ENCODE measurements at places on chromosomes 2 and 18.

DNA sequence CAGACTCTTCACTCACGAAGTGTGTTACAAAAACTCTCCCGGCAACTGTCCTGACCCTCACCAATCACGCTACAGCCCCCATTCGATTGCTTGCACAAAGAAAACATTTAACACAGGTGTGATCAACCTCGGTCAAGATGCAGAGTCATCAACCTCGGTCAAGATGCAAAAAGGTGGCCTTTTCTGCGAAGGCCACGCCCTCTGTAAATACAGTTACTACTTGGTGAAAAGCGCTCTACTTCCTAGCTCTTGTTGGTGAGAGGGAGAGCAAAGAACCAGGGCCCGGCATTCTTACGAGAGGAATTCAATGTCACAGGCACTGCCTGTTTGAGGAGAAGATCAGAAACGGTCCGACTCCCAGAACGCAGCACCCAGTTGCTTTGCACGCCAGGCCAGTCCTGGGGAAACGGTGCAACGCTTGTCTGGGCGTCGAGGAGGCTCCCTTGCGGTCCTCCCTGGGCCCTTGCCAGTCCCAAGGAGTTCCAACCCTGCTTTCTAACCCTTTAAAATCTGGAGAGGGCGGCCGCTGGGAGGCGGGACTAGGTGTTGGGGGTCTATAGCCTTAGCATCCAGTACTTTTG lies 1.9 kb downstream of the PIEZO2 start:
- DNase-seq: no peak

DNA sequence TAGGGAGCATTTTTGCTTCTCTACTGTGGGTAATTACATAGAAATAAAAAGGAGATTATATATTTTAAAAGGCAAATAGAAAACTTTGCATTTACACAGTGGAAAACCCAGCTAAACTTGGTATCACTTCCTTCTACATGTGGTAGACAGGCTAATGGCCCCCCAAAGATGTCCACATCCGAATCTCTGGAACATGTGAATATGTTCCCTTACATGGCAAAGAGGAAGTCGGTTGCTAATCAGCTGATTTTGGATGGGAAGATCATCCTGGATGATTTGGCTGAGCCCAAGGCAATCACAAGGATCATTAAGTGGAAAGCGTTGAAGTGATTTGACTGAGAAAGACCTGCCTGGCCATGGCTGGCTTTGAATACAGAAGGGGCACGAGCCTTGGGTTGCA lies 26.2 kb downstream of the CREG2 start:
- DNase-seq: no peak

GRCh38 chr18:31617031-31617717 lies 25.5 kb downstream of the TTR start:
- DNase-seq: no peak

DNA sequence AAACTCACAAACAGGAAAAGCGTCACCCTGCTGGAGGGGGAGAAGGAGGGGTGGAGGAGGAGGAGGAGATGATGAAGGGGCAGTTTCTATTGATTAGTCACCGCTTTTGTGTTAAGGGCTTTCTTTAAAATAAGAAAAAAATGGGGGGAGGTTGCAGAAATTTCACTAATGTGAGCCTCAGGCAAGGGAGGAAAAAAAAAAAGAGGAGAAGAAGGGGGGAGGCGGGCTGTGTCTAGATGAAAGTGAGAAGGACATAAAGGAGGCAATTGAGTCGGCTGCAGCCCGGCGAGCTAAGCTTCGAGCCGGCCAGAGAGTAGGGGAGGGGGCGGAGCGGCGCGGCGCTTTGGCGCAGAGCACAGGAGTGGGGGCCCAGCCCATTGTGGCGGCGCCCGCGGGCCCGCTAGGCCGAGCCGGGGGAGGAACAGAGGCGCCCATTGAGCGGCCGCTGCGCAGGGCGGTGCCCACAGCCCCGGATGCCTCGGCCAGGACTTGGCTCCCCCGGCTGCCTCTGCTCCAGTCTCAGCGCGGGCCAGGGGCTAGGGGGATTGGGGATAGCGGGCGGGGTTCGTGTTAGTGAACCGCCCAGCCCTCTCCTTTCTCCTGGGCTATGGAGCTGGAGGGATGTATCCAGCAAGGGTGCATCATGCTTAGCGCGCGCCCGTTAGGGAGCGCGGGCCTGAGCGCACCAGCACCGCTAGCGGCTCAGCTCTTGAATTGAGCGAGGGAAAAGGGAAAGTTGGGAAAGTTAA lies 7.9 kb downstream of the PAX3 start:
- peak; percentile 64 for DNase-seq

- DNase-seq: no peak
Observed at GRCh38 chr2:144426981-144427479, 92.9 kb downstream of the ZEB2 start.

DNA sequence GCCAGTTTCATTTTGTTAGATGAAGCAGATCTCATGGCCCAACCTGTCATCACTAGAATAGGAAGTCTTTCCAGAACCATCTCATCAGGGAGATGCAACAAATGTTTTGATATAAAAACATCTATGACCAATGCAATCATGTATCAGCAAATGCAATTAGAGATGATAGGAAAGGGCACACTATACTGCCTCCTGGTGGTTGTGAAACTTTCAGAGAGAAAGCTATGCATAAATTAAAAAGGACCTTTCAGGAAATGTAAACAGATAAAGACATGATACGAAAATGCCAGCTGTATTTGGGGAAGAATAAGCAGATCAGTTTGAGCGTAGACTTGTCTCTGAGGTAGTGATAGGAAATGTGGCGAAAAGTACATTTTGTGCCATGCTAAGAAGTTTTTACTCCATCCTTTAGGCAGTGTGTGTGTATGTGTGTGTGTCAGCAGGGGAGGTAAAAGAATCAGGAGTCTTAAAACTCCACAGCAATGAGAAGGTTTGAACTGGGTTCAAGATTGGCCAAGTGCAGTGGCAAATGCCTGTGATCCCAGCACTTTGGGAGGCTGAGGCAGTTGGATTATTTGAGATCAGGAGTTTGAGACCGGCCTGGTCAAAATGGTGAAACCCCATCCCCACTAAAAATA lies 479.3 kb downstream of the CPS1 start:
- peak; percentile 44 for DNase-seq

- no peak for DNase-seq
Observed at GRCh38 chr2:86323273-86324021, 14.0 kb downstream of the REEP1 start.

- DNase-seq: no peak
Observed at GRCh38 chr2:178418426-178418825, 32.5 kb downstream of the PRKRA start.

DNA sequence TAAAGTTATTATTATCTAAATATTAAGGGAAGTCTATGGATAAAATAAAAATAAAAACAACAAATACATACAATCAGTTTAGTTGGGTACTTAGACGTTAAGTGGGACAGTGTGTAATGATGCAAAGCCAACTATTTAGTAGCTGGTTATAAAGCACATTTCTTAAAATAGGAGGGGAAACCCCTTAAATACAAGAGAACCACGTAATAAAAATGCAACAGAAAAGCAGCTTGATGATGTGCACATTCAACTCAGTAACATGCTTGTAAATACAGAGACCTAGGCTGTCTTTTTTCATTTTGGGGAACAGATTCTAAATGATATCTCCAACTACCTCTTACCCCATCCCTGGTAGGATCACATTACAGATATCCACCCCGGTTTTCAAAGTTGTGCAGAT lies 134.3 kb upstream of the AQP4 start:
- no peak for DNase-seq

GRCh38 chr18:36187826-36188721 lies 777 bp downstream of the MOCOS start:
- no peak for DNase-seq

DNA sequence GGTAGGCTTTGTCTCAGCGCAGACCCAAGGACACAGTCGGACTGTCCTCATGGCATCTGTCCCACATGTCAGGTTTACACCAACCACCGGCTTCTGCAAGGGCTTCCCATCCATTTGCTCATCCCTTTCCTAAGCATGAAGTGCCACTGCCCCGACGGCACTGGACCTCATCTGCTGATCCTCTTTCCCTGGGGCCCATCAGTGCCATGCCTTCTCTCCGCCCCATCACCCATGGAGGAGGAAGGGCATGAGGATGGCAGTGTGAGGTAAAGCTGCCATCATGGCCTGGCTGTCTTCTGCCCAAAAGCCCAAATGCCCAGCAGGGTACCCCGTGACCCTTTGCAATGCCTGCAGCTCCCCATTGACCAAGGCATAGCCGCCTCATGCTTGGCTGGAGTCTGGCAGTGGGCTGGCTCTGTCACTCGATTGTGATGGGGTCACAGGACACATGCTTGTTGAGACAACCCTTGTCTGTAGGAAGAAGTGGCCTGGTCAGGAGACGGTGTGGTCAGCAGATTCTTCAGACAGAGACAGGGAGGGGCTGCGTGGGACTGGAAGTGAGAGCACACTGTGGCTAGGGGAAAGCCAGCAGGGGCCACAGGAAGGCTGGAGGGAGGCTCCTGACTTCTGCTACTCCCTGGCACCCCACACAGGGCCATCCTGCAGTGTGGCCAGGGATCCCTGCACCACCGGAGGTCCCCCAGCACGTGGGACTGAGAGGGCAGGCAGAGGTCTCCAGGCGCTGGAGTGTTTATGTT lies 493.7 kb upstream of the HS6ST1 start:
- DNase-seq: peak; percentile 16

- no peak for DNase-seq
Observed at GRCh38 chr18:55510809-55511208, 77.2 kb downstream of the TCF4 start.

DNA sequence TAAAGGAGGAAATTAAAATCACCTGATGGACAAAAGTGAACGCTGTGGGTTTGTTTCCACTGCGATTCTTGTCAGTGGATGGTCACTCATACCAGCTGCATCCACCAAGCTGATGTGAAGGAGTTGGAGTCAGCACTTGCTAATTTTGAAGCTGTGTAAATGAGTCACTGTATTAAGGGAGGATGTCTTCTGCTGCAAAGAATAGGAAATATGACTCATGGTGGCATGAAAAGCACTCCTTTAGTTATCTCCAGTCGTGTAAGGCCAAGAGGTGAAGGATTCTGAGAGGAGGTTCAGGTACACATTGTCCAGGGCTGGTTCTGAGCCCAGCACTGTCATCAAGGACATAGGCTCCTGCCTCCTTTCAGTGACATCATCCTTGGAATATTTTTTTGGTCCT lies 71.7 kb upstream of the SKOR2 start:
- no peak for DNase-seq

DNA sequence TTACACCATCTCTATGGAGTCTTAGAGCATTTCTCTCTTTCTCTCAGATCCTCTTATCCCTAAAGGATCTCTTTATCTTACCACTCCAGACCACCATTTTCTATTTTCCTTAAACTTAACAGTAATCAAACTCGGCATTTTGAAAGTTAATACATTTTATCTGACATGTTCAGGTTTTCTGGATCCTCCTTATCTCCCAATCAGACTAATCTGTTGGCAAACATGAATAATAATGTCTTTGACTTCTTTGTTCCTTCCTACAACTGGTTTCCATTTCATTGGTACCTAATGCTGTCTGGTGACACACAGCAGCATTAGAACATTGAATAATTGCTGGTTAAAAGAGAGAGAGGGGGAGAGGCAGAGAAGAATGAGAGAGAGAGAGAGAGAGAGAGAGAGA lies 932.1 kb upstream of the FSHR start:
- no peak for DNase-seq

DNA sequence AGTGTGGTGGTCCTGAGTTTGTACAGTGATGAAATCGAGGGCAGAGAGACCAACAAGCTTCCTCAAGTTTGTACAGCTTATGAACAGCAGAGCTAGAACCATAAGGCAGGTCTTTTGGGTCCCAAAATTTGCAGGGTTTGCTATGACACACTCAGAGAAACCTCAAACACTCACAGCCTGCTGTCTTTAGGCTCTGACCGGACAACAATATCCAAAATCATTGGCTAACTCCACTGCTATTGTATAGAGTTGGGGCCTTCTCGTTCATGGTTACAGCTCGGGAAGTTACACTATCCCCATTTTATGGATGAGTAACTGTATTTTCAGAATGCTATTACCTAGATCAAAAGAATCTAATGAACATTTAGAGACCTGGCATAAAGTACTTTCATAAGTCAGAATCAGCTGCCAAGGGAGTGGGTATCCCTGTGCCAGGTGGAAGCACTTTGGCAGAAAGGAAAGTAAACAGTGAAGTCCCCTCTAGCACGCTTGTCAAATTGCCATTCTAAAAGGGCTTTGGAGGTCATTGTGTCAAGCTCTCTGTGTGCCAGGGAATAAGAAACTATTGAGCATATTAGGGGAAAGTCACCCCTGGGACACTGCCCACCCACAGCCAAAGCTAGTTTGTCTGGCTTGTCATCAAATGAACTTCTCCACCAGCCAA lies 331.8 kb downstream of the ALK start:
- no peak for DNase-seq

GRCh38 chr2:134782792-134783191 lies 55.6 kb upstream of the ACMSD start:
- no peak for DNase-seq

GRCh38 chr18:76005632-76006208 lies 489.3 kb downstream of the ZNF516 start:
- no peak for DNase-seq

GRCh38 chr2:238241970-238242369 lies 2.1 kb upstream of the HES6 start:
- DNase-seq: no peak

- DNase-seq: no peak
Observed at GRCh38 chr2:94923196-94923595, 52.0 kb downstream of the TEKT4 start.

DNA sequence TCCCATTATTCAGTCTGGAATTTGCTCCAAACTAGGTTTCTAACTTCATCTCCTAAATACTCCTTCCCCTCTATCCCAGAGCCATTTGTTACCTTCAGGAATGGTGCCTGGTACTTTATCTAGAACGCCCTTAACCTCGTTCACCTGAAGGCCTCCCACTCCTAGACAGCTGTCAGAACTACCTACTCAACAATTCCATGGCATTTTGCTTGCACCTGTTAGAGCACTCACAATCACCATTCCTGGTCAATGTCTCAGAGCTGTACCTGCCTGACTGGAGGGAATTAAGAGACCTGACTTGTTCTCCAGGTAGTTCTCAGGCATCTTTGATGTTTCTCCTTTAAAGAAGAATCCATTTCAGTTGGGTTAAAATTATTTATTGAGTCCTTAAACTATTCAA lies 88.9 kb downstream of the GAREM1 start:
- DNase-seq: no peak

GRCh38 chr2:159497847-159498246 lies 118.5 kb downstream of the BAZ2B start:
- no peak for DNase-seq

GRCh38 chr2:178241844-178242551 lies 47.7 kb downstream of the OSBPL6 start:
- peak; percentile 64 for DNase-seq

GRCh38 chr18:34709104-34709503 lies 994 bp upstream of the DTNA start:
- DNase-seq: no peak

DNA sequence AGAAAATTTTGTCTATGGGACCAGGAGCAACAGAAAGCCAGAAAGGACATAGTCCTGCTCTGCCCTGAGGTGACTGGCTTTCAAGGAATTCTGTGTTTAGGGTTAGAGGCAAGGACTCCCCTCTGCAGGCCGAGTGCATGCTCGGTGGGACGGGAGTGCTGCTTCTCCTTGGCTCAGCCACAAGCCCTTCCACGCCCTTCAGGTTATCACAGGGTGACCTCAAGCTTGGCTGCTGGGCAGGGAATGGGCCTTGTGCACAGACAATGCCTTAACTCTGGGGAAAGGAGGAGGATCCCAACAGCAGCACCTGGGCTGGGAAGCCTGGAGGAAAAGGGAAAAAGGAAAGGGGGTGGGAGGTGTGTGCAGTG lies 32.8 kb downstream of the FAM178B start:
- no peak for DNase-seq

All from midbrain (tissue), 1 donor.